ENCODE measurements at places on chromosomes 11 and 22. TPM values are rescaled to one million over a fixed set of nuclear protein-coding genes. Genes with fewer than 3 reads are reported as not detected.

The SYT13 gene
- total RNA-seq, result not detected

DNA sequence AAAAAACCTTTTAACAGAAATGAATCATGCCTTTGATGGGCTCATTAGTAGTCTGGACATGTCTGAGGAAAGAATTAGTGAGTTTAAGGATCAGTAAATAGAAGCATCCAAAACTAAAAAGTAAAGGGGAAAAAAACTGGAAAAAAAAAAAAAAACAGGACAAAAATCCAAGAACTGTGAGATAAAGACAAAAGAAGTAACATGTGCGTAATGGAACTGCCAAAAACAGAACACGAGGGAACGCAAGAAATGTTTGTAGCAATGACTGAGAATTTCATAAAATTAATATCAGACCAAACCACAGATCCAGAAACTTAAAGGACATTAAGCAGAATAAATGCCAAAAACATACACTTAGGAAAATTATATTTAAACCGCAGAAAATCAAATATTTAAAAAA, 77.4 kb downstream of the MS4A13 start:
- no peak for DNase-seq

The TNNT3 gene
- 8.3 TPM for total RNA-seq

DNA sequence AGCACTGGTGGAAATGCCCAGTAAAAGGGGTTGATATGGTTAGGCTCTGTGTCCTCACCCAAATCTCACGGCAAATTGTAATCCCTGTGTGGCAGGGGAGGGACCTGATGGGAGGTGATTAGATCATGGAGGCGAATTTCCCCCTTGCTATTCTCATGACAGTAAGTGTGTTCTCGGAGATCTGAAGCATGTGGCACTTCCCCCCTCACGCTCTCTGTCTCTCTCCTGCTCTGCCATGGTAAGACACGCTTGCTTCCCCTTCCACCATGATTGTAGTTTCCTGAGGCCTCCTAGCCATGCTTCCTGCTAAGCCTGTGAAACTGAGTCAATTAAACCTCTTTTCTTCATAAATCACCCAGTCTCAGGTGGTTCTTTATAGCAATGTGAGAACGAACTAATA, 37.4 kb downstream of the PACSIN2 start:
- DNase-seq, result no peak

- no peak for DNase-seq
These were observed 326.9 kb downstream of the CTTN start for GRCh38 chr11:70725278-70725677.

The TNNI2 gene
- total RNA-seq, result not detected

GRCh38 chr11:130655300-130655699, 206.9 kb downstream of the ADAMTS15 start:
- no peak for DNase-seq

GRCh38 chr11:131311776-131312514, 58.5 kb upstream of the NTM start:
- DNase-seq, result no peak

The GPR83 gene
- not detected for total RNA-seq

GRCh38 chr11:74253361-74253760, 58.1 kb downstream of the P4HA3 start:
- no peak for DNase-seq

DNA sequence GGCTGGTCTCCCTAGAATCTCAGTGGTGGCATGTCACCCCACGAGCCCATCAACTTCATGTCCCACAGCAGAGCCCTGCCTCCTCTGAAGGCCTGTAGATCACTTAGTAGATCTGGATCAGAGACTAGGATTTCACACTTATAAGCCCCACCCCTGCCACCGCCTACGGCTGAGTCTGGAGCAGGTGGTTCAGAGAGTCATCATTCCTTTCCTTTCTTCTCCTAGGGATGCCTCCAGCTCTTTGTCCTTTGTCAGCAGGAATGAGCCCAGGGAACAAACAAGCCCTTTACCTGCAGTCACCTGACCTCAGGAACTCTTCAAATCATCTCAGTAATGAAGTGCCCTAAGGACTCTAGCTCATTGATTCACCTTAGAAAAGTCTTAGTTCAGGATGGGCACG, 37.8 kb downstream of the SCGB1A1 start:
- no peak for DNase-seq

DNA sequence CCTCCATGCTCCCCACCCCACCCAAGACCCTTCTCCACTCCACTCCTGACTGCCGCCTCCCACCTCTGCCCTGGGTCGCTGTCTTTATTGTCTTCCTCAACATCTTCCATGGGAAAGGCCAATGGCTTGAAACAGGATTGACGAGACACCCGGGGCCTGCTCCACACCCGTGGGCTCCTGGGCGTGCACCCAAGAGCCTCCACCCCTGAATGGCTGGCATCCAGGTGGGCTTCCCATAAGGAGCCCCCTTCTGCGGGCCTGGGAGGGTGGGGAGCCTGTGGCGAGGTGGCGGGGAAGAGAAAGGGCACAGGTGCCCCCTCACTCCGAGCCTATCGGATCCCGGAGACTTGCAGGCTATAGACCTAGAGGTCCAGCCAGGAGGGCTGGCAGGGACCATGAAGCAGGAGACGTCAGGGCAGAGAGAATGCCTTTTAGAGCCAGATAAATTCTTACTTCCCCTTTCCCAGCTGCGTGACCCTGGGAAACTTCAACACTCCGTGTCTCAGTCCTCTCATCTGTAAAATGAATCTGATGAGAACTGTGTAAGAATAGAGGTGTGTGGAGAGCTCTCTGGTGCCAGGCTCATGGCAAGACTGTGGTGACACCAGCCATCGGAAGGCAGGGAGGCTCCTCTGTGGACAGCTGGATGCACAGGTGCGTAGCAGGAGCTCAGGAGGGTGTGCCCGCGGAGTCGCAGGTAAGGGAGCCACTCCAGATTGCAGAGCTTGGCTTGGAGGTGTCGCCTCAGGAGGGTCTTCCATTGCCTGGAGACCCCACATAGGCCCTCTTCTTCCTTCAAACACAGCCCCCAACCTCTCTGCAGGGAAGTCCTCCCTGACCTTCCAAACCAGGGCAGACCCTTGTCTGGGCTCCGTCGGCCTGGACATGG, 53.9 kb downstream of the SMIM38 start:
- no peak for DNase-seq

DNA sequence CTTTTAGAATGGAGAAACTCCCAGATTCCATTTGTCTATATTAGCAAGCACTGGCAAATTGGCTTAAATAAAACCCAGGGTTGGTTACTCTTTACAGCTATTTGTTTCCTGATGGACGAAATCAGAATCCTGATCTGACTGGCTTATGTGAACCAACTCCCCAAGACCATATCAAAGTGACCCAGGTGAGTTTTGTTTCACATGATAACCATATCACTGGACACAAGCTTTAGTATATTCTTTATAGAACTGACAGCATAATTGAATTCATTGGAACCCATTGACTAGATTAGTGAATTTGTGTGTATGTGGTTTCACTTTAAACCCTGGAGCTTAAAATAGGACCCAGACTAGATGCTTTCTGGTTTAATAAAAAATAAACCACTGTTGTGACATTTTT, 39.3 kb downstream of the MCAM start:
- DNase-seq, result no peak

The MOGAT2 gene
- not detected for total RNA-seq

The KCTD14 gene
- total RNA-seq, result 0.81 TPM

DNA sequence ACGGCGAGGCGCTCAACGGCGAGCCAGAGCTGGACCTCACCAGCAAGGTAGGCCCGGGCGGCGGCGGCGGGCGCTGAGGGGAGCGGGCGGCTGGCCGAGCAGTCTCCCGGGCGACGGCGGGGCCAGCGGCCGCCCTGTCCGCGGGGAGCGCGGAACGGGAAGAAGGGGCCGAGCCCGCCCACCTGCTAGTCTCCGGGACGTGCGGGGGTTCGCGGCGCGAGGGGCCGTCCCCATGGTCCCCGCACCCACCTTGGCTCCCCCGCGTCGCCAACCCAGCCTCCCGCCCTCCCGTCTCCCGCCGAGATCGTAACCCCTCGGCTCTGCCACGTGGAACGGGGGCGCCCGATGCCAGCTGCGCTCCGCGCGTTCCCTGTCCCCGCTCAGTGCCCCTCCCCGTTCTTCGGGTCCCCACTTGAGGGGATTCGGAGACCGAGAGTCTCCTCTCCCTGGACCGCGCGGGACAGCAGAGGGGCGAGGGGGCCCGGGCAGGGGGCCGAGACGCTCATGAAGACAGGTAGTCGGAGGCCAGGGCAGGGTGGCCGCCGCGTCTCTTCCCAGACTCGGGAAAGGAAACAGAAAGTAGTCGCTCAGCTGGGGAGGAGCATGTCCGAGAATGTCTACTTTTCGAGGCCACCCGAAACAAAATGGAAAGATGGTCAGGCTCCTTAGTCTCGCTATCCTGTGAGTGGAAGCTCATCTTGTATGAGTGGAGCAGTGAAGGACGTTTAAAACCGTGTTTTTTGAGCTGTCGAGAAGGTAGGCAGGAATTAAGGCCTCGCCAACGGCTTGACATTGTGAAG, 557 bp downstream of the GTPBP1 start:
- DNase-seq, result no peak

The KDM4D gene
- total RNA-seq, result 0.54 TPM

DNA sequence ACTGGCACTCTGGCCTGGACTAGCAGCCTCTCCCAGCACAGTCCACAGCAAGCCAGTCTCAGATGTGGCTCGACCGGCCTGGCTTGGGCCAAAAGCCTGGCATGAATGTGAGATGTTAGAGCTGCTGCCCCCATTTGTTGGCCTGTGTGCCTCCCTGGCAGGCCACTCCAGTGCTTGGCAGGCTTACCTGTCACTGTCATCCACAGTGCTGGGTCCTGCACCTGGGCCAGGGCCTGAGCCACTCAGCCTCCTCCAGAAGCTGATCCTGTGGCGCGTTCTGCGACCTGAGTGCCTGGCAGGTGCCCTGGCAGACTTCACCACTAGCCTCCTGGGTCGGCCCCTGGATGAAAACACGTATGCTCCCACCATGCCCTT, 36.1 kb downstream of the RRP8 start:
- DNase-seq, result no peak

DNA sequence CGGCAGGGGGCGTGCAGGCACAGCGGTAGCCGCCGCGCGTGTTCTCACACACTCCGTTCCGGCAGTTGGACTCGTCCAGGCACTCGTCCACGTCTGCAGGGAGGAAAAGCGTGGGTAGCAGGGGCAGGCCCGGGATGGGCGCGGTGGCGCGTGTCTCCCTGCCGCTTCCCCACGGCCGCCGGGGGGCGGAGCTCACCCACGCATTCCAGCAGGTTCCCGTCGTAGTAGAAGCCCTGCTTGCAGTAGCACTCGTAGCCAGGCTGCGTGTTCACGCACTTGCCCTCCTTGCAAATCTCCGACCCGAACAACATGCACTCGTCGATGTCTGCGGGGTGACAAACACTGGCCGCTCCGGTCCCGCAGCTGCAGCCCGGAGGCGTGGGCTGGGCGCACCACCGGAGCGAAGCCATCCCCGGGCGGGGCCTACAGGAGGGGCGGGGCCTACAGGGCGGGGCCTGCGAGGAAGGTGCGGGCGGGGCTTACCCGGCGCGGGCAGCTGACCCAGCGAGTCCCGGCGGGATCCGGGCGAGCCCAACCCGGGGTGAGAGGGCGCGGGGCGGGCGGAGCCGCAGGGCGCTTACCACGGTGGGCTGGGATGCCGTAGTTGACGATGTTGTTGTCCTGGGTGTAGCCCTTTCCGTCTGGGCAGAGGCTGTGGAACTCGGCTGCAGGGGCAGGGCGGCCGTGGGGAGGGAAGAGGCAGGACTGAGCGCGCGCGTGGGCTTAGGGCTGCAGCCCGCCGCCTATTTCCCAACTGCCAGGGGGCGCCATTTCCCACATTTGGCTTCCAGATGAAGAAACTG, 15.6 kb downstream of the SCYL1 start:
- peak; percentile 59 for DNase-seq

- DNase-seq, result no peak
These were observed 15.5 kb upstream of the RASSF10 start for GRCh38 chr11:12993626-12994025.

DNA sequence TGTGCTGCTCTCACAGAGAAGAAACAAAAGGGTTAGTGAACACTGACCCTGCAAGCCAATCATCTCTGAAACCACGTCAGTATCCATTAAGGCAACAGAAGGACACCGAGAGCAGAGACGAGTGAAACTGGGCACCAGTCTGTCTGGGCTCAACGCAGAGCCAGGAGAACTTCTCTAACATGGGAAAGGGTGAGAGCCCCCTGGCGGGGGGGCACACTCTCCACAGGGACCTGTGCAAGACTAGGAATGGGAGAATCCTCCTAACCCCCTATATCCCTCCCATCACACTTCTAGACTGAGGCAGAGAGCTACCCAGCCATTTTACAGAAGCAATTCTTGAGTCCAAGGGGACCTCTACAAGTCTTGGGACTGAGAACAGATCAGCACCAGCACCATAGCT, 285.8 kb downstream of the SOX6 start:
- no peak for DNase-seq

- no peak for DNase-seq
These were observed 24.2 kb downstream of the PARVG start for GRCh38 chr22:44204739-44205515.

DNA sequence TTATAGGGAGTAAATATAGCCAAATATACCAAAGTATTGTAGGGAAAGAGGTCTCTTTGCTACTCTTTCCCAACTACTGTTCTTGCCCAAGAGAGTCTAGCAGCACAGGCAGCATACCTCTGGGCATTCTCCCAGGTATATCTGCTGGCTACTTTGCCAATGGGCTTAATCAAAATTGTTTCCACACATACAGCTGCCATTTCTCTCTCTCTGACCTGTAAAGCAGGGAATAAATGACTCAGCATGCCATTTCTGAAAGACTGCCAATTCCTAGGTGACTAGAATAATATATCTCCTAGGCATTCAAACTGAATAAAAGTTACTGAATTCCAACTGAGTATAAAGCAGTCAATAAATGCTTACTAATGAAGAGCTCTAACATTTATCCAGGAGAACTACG, 44.6 kb downstream of the RDX start:
- DNase-seq, result no peak

DNA sequence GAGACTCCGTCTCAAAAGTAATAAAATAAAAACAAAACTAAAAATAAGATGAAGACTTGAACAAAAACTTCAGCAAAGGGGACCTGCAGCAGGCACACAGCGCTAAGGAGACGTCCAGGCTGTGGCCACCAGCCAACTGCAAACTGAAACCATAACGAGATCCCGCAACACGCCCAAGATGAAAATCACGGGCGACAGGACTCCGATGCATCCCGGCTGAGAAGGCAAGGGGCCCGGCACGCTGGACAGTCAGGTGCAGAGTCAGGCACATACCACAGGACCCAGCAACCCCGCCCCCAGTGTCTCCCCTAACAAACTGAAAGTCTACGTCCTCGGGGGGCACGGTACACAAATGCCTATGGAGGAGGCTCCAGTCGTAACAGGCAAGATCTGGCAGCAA, 9.2 kb downstream of the HRAS start:
- no peak for DNase-seq

The GDPD4 gene
- total RNA-seq, result not detected

The TCN2 gene
- total RNA-seq, result 82.0 TPM

- DNase-seq, result no peak
These were observed 83.7 kb downstream of the CDKN1C start for GRCh38 chr11:2801711-2802388.

The TIMM10 gene
- 19.5 TPM for total RNA-seq

The NLRP6 gene
- 5.6 TPM for total RNA-seq

GRCh38 chr11:120034881-120035630, 102.9 kb downstream of the TRIM29 start:
- DNase-seq, result no peak

GRCh38 chr22:43210631-43211515, 23.9 kb upstream of the TTLL12 start:
- DNase-seq, result no peak

The CD3E gene
- total RNA-seq, result 1.3 TPM

The RCE1 gene
- 11.9 TPM for total RNA-seq

- no peak for DNase-seq
These were observed 76.0 kb downstream of the UBASH3B start for GRCh38 chr11:122731500-122731913.
